Activated CD4-positive, alpha-beta memory T cell treated with anti-CD3 and anti-CD28 coated beads for 36 hours (primary cell): ENCODE measurements at places on chromosomes 2 and 18.

- DNase-seq = no peak
Observed at GRCh38 chr2:74471332-74472065, 981 bp downstream of the MRPL53 start.

DNA sequence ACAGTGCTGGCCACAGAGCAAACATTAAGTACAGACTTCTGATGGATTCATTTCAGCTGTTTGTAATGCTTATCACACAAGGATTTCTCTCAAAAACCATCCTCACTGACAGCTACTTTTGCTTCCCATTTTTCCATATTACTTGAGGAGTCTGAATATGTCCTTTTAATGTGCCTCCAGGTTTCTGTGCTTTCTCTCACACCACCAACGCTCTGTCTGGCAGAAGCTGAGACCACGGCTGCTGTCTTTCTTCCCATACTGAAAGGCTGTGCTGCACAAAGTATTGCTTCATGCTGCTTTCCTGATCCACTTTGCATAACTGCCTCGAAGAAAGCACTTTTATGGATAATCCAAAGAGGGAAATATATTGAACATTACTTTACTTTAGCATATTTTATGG lies 312.1 kb upstream of the ZEB2 start:
- DNase-seq = no peak

DNA sequence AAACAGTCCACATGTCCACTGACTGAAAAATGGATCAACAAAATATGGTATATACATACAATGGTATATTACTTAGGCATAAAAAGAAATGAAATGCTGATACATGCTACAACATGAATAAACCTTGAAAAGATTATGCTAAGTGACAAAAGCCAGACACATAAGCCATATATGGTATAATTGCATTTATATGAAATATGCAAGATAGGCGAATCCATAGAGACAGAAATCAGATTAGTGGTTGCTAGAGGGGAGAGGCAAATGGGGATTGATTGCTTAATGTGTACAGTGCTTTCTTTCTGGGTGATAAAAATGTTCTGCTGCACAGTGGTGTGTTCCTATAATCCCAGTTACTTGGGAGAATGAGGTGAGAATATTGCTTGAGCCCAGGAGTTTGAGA lies 171.0 kb downstream of the CYP26B1 start:
- no peak for DNase-seq

GRCh38 chr2:8433390-8433789 lies 248.5 kb upstream of the ID2 start:
- no peak for DNase-seq

DNA sequence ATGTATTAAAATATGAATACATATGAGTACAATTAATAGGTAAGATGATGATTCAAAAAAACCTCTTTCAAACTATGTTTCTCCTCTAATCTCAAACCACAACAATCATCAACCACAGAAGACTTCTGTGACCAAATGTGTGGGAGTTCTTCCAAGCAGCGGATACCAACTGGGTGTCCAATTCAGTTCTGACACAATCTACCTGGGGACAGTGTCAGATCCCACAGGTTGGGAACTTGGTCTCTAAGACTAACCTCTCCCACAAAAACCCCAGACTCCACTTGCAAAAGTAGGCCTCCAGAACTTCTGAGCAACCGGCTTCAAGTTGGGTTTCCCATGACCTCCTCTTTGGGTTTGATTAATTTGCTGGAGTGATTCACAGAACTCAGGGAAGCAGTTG lies 26.9 kb downstream of the FASTKD1 start:
- no peak for DNase-seq

GRCh38 chr18:43887491-43887890 lies 610.2 kb upstream of the SYT4 start:
- no peak for DNase-seq

GRCh38 chr2:60104514-60105505 lies 448.6 kb downstream of the BCL11A start:
- DNase-seq = no peak
